Brain microvascular endothelial cell (primary cell): ENCODE measurements at places on chromosomes 13 and 19.

DNA sequence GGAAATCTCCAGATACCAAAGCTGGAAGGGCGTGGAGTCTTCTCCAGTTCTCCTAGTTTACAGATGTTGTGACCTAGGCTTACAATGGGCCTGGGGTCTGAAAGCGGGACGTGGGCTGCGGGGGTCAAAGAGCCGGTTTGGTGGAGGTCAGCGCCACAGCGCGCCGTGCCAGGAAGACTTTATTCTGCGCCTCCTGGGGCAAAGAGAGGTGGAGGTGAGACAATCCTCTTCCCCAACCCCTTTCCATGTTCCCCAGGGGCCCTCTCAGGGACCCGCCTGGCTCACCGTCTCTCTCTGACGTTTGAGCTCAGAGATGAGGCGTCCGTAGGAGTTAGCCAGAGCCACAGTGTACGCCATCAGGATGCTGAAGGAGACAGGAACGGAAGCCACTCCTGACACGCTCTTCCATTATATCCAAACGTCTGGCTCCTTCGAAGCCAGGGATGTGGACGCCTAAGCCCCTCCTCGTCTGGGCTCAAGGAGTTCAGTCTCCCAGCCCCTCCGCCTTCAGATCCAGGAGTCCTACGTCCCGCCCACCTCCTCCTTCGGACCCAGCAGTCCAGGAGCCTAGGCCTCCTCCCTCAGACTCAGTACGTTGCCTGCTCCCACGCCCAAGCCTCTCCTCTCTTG is 776 bp upstream of the LENG1 start:
- DNase-seq = no peak

DNA sequence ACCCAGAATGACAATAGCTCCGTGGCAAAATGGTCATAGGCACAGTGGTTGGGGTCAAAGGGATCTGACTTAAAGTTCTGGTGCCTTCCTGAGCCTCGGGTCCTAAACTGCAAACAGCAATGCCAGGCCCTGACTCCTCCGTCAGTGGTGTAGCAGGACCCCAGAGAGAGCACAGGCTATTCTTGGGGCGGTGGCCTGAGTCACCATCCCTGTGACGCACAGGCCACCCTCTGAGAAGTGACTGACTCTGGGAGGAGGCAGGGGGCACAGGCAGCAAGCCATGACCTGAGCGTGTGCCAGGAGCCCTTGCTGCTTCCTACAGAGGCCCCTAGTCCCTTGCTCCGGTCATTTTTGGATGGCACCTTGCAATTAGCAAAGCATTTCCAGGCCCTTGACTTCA is 18.7 kb downstream of the PLVAP start:
- peak; percentile 66 for DNase-seq

DNA sequence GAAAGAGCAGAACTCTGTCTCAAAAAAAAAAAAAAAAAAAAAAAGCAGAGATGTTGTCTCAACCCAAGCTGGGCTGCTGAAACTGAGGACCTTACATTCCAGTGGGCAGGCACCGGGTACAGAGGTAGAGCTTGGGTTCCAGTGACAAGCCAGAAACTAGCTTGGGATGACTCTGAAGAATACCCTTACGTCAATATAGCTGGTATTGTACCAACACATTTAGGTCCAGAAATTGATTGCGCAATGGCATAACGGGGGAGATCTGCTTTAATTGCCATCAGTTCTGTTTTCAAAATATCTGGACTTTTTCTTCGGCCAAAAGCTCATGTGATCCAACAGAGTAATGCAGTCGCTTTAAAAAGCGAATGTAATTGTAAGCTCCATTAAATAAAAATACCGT is 103.1 kb upstream of the UBL3 start:
- DNase-seq = no peak

GRCh38 chr13:51688937-51689662 is 104.8 kb downstream of the WDFY2 start:
- no peak for DNase-seq

GRCh38 chr19:12867120-12868099 is 13.8 kb downstream of the DNASE2 start:
- peak; percentile 29 for DNase-seq
